ENCODE measurements at places on chromosomes 7 and 10. TPM values are rescaled to one million over a fixed set of nuclear protein-coding genes. Genes with fewer than 3 reads are reported as not detected.

MARVELD1 gene
- 31.5 TPM for total RNA-seq

TBX20 gene
- total RNA-seq: not detected

ASZ1 gene
- not detected for total RNA-seq

GRCh38 chr10:129958629-129959543, 5.2 kb downstream of the EBF3 start:
- H3K4me3 ChIP-seq: peak overlapping the region; percentile 26
- peaks cover 12% of the 10 kb centered on the region for H3K36me3 ChIP-seq
- H3K4me1 ChIP-seq: peaks cover 19% of the 10 kb centered on the region

- no peak overlapping the region for H3K4me3 ChIP-seq
- DNase-seq: no peak
- H3K4me1 ChIP-seq: no peaks in the 10 kb centered on the region
- H3K27me3 ChIP-seq: no peaks in the 10 kb centered on the region
- no peak overlapping the region for H3K27ac ChIP-seq
- H3K36me3 ChIP-seq: no peaks in the 10 kb centered on the region
Measured at GRCh38 chr7:38694326-38694725, 63.2 kb upstream of the AMPH start.

GRCh38 chr10:124568848-124569622, 107.4 kb downstream of the LHPP start:
- H3K27ac ChIP-seq: no peak overlapping the region

DNA sequence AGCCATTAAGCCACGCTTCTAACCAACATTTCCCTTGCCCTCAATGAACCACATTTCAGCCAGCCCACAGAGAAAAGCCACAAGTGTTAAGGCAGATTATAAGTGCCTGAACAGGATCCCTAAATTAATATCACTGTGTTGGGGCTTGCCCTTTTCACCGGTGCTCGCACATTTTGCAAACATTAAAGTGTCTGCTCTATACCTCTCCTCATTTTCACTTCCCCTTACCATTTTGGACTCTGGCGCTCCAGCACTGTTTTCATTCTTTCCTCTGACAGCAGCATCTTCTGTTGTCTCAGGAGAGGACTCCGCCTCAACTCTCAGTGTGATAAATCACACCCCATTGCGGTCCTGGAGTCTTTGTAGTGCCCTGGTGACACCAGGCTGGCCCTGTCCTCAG, 274.2 kb downstream of the BAMBI start:
- H3K27me3 ChIP-seq: no peaks in the 10 kb centered on the region
- no peak overlapping the region for H3K4me3 ChIP-seq
- no peaks in the 10 kb centered on the region for H3K4me1 ChIP-seq
- DNase-seq: no peak
- no peaks in the 10 kb centered on the region for H3K36me3 ChIP-seq

All from spinal cord (tissue), 10 donors.